ENCODE measurements at places on chromosomes 3 and 15.

- DNase-seq, result no peak
Measured at GRCh38 chr3:186216900-186217819, 108.3 kb upstream of the ETV5 start.

GRCh38 chr3:23172059-23172458, 31.1 kb upstream of the UBE2E2 start:
- no peak for DNase-seq

DNA sequence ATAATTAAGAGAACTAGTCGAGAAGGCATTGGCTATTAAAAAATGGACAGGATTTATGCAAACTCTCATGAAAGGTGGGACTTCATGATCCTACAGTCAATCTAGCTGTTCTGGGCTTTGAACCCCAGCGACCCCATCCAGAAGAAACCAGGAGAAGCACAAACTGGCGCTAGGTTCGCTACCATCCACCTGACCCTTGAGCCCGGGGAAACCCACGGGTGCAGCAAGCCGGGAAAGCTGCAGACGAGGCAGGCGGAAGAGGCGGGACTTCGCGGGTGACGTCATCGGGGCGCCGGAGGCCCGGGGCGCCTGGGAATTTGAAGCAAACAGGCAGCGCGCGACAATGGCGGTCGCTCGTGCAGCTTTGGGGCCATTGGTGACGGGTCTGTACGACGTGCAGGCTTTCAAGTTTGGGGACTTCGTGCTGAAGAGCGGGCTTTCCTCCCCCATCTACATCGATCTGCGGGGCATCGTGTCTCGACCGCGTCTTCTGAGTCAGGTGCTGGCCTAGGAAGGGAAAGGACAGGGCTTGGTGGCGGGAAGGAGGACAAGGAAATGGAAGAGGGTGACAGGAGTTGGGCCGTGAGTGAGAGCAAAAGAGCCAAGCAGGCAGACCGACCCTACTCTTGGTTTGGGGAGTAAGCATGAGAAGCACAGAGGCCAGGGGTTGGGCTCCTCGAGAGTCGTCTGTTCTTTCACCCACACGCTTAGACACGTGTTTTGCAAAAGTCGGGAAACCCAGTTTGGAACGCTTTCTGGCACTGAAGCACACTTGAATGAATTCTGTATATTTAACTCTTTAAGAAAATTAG, at the start of gene UMPS:
UMPS (plus strand) TSS at position 324 of the 812 bp plus-strand sequence; CDS start at position 344, 20 bp downstream.
- DNase-seq, result peak; percentile 90

DNA sequence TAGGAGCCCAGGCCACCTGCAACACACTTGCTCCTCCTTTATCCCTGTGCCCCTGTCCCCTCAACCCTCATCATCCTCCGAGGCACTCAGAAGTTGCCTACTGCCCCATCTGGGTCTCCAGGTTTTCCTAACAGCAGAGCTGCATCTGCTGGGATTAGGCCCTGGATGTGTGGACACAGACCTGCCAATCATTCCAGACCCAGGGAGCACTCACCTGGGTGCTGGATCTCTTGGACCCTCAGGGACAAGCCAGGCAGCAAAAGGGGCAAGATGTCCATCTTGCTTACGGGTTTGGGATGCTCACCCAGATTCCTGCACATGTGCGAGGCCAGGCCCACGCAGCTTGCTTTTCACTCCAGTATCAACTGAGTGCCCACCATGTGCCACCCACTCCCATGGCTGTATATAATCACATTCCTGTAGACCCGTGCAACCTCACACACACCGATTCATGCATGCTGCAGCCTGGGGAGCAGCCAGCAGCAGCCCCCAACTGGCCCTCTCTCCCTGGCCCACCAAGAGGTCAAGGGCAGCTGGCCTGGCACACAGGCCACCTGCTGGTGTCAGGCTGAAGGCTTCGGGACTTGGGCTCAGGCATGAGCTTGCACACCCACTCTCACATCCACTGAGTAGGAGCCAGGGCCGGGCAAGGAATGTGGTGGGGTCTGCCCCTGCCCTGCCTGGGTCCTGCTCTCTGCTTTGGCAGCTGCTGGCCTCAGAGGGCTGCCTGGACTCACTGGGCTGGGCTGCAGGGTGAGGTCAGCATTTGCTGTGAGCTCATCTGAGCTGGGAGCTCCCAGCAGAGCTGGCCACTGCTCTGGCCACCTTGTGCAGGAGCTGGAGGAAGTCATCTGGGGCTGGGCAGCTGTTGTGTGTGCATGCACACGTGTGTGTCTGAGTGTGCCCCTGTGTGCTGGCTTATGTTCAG, 14.9 kb downstream of the PRKCD start:
- DNase-seq, result no peak

DNA sequence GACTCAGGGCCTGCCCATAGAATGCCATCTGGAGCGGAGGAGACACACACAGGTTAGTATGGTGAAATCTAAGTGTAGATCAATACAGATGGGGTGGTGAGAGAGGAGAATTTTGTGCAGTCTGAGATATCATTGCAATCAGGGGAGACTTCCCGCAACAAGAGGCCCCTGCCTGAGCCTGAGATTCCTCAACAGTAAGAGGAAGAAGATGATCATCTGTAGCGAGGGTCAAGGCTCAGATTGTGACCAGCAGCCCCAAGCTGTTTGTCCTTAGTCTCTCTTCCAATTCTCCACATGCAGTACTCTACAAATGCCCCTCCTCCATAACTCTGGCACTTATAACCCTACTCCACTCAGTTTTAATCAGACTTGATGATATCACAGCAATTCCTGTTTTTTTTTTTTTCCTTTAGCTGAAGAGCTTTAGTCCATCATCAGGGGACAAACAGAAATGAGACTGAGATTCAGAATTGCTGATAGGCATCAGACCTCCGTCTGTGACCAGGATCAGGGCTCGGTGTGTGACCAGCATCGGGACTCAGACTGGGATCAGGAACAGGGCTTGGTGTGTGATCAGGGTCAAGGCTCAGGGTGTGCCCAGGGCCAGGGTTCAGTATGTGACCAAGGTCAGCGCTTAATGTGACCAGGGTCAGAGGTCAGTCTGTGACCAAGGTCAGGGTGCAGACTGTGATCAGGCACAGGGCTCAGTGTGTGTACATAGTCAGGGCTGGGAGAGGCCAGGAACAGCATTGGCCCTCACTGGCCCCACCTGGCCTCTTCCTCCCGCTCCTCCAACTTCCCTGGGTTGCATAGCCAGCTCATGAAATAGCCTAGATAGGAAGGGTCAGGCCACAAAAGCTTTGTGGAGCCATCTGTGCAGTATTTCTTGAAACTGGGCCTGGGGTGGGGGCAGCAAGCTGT, 14.1 kb downstream of the LOXL1 start:
- DNase-seq, result no peak

DNA sequence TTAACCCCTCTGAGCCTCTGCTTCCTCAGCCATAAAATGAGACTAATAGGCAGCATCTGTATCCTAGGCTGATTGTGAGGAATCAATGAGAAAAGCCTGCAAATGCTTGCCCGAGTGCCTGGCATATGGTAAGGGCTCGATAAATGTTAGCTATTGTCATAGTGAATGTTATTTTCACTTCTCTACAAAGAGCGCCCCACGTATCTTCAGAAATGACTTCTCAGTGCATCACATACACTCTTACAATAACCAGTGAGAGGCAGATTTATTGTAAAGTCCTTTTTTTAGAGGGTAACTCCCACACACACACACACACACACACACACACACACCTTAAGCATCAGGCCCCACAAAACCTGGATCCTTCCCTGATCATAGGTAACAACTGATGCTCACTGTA, 60.5 kb upstream of the SPATA12 start:
- DNase-seq, result no peak

DNA sequence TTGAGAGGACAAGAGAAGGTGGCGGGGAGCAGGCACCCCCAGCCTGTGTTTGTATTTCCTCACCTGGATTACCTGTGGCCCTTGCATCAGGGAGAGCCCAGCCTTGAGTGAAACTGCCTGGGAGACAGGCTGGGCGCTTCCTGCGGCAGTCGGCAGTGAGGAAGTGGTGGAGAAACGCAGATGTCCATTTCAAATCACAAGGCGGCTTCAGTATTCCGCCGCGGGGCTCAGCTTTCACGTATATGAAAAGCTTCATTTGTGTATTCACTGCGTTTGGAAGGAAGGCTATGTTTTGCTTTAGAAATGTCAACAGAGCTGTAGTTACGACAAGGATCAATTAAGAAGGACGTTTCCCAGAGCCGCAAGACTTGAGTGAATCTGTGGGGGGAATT, 167.4 kb upstream of the CTDSPL start:
- no peak for DNase-seq

DNA sequence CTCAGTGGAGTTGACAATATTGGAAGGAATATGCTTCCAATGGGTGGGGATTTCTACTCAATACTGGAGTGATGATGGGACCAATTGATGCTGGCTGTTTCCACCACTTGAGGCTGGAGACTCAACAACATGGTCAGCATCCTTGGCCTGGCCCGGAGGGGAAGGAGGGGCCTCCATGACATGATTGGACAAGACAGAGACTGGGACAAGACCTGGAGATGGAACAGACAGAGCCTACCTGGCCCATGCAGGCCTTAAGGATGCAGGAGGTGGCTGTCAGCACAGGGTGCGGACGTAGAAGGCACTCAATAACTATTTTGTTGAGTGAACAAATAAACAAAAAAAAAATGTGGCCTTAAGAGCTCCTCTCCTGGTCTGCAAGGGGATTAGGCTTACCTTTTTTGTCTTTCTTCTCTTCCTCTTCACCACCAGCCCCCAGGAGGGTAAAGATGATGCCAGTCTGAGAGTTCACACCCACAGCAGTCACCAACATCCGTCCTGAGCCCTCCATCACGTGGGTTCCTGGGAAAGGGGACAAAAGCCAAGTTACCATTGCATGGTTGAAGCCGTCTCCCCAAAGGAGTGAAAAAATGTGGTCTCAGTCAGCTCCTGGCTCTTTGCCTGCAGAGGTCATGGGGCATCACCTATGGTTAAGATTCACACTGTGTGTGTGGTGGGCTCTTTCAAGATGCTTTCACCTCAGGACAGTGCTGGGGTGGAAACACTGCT, 67.1 kb upstream of the SEC13 start:
- DNase-seq, result no peak

DNA sequence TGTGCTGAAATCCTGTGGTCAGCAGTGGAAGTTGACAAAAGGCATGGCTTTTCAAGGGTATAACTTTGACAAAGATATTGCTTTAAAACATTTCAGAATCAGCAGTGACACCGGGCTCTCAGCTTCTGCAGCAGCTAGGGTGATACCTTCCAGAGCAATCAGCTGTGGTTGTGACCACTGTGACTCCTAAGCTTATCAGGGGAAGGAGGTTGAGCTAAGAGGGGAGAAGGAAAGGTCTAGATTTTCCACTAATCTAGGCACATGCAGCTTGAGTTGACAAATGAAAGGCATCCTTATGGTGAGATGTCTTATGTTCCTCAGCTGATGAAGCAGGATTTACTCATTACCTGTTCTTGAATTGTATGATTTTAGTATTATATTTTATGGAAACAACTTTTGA, 16.3 kb upstream of the LRRFIP2 start:
- DNase-seq, result no peak

DNA sequence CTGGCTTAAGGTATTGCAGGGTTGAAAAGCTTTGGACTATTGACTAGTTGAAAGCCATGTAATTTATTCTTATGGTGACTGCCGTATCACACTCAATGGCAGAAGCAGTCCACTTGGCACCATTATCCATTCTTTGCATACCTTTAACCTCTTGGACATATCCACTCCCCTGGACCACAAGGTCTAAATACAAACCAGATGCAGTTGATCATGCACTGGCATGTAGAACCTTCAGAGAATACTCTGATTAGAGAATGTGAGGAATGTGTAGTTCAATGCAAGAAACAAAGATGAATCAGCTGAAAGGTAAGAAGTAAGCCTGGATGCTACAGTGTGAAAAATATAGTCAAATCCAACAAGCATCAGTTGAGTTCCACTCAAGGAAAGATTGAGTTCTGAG, 93.1 kb downstream of the FRMD5 start:
- no peak for DNase-seq

GRCh38 chr3:187777331-187777941, 32.2 kb upstream of the BCL6 start:
- DNase-seq, result peak; percentile 10

- DNase-seq, result no peak
Measured at GRCh38 chr3:156865732-156866131, 39.6 kb downstream of the LEKR1 start.

DNA sequence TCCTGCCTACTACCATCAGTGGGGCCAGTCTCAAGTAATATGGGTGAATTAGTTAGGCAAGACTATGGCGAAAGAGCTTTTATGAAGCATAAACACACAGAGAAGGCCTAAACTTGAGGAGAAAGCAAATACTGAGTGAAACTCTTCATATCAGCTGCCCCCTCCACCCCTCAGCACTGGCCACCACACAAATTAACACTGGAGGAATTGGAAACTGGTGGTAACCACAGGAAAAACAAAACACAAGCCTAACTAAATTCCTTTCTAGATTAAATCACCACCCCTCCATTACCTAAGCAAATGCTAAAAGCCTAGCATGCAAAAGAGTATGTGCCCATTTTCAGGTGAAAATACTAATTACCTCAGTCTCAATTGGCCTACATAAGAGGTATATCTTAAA, 774.7 kb upstream of the NECTIN3 start:
- DNase-seq, result no peak

DNA sequence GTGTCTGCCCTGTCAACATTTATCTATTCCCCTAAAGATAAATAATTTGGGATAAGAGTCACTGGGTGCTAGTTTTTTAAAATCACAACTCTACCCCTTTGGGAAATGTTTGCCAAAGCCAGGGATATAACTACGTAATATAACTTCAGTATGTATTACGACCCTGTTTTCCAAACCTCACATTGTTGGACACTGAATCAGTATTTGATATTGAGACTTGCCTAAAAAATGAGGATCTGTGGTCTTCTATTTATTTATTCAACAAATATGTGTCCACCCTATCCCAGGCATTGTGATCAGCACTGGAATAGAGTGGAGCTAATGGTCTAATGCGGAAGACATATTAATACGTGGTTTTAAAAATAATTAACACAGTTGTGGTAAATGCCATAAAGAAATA, 4.5 kb upstream of the MGA start:
- DNase-seq, result no peak

- DNase-seq, result no peak
Measured at GRCh38 chr3:36707623-36708409, 56.5 kb downstream of the DCLK3 start.

DNA sequence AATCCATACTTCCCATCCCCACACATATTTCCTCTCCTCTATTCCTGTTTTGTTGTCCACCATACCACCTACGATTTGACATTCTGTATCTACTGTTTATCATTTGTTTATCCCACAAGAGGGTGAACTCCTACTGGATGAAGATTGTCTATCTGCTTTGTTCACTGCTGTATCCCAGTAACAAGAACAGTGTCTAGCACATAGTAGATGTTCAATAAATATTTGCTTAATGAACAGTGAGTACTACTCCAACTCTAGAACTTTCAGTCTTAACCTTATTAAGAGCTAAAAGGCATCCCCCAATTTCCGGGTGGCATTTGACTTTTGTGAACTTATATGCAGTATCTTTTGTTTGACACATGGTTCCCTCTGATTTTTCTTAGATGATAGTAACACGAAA, 1.3 kb downstream of the PYGO1 start:
- DNase-seq, result no peak

GRCh38 chr3:194640829-194641228, 7.6 kb upstream of the TMEM44 start:
- DNase-seq, result no peak

- no peak for DNase-seq
Measured at GRCh38 chr15:91068436-91068835, 31.6 kb upstream of the SV2B start.

Data from stimulated activated CD4-positive, alpha-beta T cell treated with anti-CD3 and anti-CD28 coated beads, TNF-alpha, amount 100 ng/mL, for 4 hours (primary cell).